Activated CD4-positive, alpha-beta T cell treated with anti-CD3 and anti-CD28 coated beads for 1 hour (primary cell): ENCODE measurements at places on chromosomes 6 and 20.

DNA sequence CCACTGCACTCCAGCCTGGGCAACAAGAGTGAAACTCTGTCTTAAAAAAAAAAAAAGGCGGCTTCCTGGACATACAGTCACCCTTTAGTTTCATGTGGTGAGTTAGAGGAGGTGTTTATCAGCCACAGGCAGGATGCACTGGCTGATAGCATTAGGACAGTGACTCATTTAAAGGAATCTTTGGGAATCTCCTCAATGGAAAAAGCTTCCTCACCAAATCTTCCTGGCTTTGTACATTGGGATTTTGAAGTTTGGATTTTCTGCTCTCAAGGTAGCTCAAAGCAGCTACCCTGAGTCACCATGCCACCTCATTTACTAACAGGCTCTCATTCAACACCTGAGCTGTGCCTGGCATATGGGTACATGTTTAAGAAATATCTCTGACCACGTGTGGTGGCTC lies 20.2 kb downstream of the PRPH2 start:
- DNase-seq: no peak

GRCh38 chr6:106252687-106253086 lies 72.9 kb downstream of the ATG5 start:
- DNase-seq: no peak

DNA sequence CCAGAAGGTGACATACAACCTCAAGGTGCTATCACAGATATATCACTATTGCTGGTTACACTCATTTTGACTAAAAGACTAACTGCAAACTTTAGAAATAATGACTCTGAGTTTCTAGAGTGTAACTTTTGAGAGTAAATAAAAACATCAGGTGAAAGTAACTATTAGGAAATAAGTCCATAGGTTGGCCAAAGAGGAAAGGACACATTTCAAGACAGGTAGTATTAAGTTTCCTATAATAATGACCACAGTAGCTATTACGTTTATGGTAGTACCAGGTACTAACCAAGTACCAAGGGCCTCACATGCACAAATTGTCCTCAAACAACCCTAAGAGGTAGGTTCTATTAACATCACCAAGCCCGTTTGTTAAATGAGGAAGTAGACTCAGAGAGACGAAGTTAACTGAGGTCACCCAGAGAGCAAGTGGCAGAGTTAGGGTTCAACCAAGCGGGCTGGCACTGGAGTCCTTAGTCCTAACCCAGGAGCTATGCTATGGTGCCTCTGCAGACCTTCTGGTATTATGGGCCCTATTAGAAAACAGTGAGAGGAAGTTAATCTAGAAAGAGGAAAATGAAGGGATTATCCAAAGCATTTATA lies 36.8 kb downstream of the HEBP2 start:
- no peak for DNase-seq

DNA sequence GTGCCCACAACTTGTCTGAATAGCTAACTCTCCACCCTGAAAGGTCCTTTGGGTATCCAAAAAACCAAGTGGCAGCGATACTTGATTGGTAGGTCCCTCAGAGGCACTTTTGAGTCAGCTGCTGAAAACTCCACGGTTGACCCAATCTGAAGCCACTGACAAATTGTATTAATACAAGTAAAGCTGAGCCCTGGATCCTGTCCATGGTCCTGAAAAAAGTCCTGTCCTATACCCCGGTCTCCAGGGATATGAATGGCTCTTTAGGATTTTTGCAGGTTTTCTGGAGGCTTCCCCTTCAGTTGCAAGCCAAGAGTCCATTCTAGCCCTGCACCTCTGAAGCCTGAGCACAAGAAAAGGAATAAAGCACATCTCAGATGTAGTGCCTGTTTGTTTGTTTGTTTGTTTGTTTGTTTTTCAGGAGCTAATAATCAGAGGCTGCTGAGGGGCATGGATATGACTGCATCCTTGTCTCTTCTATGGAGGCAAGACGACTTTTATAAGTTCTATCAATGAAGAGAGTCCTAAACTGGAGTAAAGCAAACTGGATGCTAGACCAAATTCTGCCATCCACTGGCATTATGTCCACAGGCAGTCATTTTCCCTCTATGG lies 1.7 kb upstream of the SLC12A5 start:
- DNase-seq: no peak

GRCh38 chr20:54067606-54068174 lies 2.7 kb downstream of the BCAS1 start:
- DNase-seq: no peak

DNA sequence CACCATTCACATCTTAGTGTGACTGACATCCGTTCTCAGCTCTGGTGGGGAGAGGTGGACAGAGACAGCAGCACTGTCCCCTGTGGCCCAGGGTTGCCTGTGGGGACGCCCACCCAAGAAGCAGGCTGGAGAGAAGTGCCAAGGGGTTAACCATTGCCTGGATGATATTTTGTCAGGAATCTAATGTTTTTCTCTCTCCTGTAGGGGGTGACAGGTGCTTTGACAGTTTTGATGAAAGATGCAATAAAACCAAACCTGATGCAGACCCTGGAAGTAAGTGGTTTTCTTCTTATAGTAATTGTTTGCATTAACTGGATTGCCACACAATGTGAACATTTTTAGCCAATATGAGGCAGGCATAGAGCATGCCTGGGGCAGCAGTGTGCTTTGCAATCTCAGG lies 99.3 kb downstream of the MTHFD1L start:
- no peak for DNase-seq

DNA sequence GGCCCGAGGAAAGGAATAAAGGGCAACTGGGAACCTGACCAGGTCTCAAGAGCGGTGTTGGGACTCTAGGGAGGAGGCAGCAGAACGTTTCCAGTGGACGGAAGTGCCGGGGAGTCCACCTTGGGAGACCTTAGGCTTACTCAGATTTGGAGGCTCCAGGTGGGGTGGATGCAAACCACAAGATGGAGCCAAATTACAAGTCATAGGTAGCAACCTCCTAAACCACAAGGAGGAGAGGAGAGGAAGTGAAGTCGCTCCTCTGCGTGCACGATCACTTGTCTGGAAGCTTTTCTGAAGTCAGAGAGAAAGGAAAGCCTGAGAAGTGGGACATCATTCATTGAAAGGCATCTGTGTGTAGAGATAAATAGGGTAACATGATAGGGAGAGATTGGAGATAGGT lies 9.3 kb downstream of the HLA-DOA start:
- DNase-seq: no peak

- DNase-seq: no peak
Measured at GRCh38 chr6:142300758-142301650, 803 bp upstream of the ADGRG6 start.

DNA sequence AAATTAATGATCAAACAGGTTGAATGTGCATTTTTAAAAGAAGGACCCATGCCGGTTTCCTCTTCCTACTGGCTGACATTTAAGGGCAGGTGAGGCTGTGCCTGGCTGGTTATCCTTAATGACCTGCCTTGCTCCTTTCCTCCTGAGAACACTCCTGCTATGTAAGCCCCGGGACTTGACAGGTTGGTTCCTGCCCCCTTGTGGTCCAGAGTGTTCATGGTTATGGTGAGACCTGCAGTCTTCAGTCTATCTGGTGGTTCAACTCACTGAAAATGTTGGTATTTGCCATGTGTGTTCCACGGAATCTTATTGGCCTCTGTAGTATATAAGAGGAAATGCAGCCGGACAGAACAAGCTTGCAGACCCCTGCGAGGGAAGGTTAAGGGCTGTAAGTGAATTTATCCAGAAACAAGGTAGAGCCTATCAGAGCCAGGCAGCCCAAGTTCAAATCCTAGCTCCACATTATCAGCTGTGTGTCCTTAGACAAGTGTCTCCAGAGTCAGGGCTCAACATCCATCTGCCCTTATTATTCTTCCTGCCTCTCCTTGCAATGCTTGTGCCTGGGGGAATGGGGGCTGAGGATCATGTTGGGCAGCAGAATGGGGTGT lies 5.2 kb upstream of the BPIFA3 start:
- DNase-seq: no peak

GRCh38 chr6:72758901-72759300 lies 137.0 kb downstream of the KCNQ5 start:
- no peak for DNase-seq

- DNase-seq: no peak
Measured at GRCh38 chr6:11950109-11950508, 62.0 kb upstream of the HIVEP1 start.

- DNase-seq: no peak
Measured at GRCh38 chr20:25084626-25085187, 2.8 kb upstream of the VSX1 start.

- no peak for DNase-seq
Measured at GRCh38 chr20:3161316-3162079, 1.8 kb upstream of the FASTKD5 start.

DNA sequence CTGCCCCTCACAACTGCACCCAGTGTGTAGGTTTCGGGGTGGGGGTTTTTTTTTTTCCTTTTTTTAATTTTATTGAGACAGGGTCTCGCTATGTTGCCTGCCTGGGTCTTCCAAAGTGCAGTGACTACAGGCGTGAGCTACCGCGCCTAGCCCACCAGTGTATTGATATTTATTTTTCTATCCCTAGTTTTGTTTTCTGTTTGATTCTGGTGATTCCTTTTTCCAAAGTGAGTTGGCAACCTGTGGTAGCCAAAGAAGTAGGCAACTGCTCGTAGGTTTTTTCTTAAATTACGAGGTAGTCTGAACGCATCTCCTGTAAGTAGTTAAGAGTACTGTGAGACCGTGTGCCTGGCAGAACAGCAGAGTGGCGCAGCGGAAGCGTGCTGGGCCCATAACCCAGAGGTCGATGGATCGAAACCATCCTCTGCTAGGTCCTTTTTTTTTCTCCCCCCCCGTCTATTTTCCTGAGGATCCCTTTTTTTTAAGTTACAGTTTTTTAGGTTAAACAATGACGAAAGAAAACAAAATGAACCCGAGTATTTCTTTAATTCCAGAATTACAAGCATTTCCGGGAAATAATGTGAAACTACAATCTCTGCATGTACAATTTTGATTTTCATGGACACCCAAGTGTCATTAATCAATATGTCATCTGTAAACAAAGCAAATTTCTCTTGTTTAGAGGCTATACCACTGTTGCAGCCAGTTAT lies 78.7 kb upstream of the BTN3A2 start:
- peak; percentile 71 for DNase-seq

- DNase-seq: no peak
Measured at GRCh38 chr20:44018259-44018941, 103.7 kb downstream of the TOX2 start.

- no peak for DNase-seq
Measured at GRCh38 chr6:8054276-8054675, 9.9 kb downstream of the BLOC1S5 start.

DNA sequence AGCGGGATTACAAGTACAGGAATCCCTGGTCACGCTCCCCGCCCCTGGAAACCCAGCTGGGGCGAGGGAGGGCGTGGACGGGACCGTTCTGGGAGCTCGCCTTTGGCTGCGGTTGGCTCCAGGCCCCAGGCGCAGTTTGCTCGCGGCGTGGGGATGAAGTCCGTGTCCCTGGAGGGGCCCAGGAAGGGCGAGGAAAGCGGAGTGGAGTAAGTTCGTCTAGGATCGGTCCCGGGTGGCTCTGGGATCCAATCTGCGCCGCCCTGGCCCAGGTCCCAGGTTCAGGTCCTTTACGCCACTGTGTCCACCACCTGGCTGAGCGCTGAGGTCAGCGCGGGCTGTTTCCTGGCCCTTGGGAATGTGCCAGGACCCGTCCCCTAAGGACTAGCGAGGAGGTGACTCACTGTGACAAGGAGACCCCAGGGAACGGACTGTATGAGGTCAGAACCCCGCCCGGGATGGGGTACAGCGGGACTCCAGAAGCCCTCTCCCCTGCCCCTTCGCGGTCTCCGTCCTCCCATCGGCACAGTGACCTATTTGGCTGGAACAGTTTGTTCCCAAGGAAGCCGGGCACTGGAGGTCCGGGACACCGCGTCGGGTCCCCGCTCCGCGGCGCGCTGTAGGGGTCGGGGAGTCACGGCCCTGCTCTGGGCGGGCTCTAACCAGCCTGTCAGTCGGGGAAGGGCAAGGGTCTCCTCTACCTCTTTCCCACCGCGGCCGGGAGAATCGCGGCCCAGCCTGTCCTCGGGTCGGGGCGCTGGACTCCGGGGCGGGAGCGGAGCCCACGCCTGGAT lies 724 bp downstream of the CDKN1A start:
- DNase-seq: no peak

GRCh38 chr6:25777856-25778649 lies 23.5 kb downstream of the SLC17A4 start:
- no peak for DNase-seq

DNA sequence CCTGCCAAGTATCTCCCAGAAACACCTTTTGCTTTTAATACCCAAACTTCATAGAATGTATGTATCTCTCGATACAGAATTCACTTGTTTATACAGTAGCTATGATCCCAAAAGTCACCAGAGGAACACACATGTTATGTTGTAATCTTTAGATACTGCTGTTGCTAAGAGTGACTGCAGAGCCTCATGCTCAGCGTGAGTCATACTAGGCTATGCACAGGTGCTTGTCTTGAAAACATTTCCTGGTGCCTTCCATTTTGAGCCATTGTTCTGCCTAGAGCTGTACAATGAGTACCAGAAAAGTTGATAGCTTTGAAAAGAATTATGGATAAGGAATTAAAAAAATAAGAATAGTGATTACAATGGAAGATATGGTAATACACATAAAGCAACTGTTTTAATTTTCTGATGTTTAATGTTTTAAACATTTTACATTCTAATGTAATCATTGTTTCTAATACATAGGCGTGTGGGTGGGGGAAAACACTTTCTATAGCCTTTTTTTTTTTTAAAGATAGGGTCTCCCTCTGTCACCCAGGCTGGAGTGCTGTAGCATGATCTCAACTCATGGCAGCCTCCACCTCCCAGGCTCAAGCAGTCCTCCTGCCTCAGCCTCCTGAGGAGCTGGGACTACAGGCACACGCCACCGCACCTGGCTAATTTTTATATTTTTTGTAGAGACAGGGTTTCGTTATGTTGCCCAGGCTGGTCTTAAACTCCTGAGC lies 79.4 kb downstream of the CD24 start:
- DNase-seq: no peak

GRCh38 chr6:119643876-119644275 lies 294.3 kb upstream of the MAN1A1 start:
- no peak for DNase-seq

DNA sequence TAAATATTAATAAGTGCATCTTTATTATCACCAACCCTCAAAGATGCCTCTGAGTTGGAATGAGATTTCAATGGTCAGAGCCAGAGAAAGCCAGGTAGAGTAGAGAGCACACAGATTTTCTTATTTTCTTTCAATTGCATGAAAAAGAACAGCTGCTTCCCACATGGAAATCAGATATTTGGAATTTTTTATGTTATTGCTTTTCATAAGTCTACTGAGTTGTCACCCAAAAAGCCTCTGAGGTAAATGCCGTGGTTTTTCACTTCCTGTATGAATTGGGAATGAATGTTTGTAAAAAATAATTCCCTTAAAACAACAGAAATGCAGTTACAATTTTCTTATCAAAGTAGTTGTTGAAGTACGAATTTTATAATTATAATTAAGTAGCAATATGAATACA lies 563.1 kb downstream of the RFPL4B start:
- DNase-seq: no peak

- DNase-seq: no peak
Measured at GRCh38 chr20:32474967-32475811, 109.9 kb downstream of the NOL4L start.

DNA sequence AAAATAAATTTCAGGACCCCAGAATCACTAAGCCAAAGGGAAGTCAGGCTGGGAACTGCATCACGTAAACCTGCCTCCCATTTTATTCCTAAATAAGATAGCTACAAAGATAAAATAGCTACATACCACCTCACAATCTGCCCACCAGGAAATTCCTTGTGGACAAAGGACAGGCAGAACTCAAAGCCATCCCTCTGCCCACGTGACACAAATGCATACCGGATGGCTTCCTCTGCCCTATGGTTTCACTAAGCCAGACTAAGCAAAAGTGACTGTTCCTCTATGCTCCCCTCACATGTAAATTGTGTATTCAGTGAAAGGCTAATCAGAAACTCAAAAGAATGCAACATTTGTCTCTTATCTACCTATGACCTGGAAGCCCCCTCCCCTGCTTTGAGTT lies 15.0 kb downstream of the MBOAT1 start:
- no peak for DNase-seq
